ENCODE measurements at places on chromosomes 2 and 18.

GRCh38 chr2:230893841-230894781 is 29.4 kb downstream of the ITM2C start:
- DNase-seq, result no peak

DNA sequence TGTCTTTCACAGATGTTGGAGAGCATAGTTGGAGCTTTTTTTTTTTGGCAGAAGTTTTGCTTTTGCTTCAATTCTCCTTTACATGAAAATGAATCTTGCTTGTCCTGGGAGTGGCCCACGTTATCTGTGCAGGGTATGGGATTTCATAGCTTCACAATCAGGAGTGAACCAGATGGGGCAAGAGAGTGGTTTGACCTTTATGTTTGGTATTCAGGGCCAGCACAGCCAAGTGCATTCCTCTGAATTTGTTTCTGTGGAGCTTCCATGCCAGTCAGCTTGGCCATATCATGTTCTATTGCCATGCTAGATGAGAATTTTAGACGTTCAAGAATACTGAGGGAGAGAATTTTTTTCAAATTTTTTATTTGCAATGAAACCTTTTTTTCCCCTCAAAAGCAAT is 116.6 kb downstream of the PRPF40A start:
- DNase-seq, result no peak

- DNase-seq, result no peak
Measured at GRCh38 chr2:211127501-211127900, 571.1 kb downstream of the CPS1 start.

DNA sequence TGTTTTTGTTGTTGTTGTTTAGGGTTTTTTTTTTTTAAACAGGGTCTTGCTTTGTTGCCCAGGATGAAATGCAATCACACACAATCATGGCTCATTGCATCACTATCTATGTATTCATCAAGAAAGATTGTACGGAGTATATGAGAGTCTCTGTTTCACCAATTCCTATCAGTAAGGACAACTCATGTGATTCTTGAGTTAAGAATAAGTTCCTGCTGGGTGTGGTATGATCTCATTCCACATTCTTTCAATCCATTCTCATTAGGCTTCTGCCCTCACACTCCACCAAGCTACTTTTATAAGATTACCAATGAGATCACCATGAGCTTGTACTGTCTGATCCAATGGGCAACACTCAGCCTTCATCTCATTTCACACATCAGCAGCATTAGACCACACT is 9.1 kb upstream of the AP1S3 start:
- peak; percentile 67 for DNase-seq

GRCh38 chr2:121796239-121796638 is 40.8 kb downstream of the TSN start:
- DNase-seq, result no peak

DNA sequence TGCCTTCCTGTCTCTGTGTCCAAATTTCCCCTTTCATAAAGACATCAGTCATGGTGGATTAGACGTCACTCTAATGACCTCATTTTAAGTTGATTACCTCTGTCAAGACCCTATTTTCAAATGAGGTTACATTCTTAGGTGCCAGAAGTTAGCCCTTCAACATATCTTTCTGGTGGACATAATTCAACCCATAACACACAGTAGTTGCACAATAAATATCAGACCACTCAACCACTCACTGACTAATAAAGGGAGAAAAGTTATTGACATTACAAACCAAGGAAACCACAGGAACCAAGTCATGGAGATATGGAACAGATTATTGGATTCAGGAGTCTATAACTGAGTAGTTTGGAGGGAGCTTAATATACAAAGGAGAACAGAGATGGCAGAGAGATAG is 377.4 kb upstream of the ACVR2A start:
- DNase-seq, result no peak

- no peak for DNase-seq
Measured at GRCh38 chr2:127536707-127537541, 1.4 kb downstream of the MYO7B start.

GRCh38 chr2:219906114-219907010 is 278.9 kb downstream of the SLC4A3 start:
- no peak for DNase-seq

GRCh38 chr2:60376252-60376651 is 177.2 kb downstream of the BCL11A start:
- DNase-seq, result no peak

- DNase-seq, result no peak
Measured at GRCh38 chr2:46549166-46549844, 69.9 kb downstream of the TMEM247 start.

DNA sequence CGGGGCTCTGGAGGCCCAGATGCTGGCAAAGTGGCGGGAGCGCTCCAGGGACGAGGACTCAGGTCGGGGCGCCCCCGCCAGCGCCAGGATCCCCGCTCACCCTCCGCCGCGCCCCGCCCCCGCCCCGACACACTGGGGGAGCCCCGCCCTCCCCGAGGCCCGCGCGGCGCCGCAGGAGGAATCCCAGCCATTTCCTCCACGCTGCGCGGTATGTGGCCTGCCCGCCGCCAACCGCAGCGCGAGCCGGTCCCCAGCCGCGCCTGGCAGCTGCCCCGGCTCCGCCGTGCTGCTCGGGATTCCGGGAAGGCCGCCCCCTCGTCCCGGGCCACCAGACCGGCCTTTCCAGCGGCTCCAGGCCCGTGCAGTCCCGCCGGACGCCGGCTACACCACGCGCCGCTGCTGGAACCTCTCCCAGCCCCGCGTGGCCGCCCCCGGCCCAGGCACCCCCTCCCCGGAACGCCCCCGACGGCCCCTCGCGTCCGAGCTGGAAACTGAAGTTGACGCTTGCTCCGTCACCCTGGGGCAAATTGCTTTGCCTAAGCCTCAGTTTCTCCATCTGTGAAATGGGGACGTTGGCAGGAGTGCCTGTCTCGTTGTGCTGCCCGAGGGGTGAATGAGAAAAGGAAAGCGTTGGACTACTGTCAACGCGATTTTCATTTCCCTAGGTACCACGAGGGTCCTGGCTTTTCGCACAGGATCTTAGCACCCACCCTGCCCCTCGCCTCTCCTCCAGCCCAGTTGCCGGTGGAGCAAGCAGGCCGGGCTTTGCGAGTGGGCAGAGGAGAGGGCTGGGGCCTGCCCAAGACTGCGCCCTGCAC is 53.6 kb downstream of the PKDCC start:
- no peak for DNase-seq

DNA sequence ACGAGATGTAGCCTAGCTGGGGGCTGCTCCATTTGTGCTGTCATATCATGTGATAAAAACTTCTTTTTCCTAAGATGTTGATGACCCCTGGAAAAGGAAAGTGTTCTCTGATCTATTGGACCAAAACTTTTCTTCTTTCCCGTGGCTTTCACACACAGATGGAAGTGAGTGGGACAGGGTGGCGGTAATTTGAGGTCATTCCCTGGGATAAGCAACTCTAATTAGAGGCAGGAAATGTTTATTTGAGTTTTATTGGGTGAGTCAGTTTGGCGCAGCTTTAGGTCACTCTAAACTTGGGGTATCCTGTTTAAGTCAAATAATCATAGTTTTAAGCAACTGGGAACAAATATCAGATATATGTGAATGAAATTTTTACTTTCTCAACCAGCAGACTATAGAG is 221.0 kb upstream of the EPAS1 start:
- no peak for DNase-seq

DNA sequence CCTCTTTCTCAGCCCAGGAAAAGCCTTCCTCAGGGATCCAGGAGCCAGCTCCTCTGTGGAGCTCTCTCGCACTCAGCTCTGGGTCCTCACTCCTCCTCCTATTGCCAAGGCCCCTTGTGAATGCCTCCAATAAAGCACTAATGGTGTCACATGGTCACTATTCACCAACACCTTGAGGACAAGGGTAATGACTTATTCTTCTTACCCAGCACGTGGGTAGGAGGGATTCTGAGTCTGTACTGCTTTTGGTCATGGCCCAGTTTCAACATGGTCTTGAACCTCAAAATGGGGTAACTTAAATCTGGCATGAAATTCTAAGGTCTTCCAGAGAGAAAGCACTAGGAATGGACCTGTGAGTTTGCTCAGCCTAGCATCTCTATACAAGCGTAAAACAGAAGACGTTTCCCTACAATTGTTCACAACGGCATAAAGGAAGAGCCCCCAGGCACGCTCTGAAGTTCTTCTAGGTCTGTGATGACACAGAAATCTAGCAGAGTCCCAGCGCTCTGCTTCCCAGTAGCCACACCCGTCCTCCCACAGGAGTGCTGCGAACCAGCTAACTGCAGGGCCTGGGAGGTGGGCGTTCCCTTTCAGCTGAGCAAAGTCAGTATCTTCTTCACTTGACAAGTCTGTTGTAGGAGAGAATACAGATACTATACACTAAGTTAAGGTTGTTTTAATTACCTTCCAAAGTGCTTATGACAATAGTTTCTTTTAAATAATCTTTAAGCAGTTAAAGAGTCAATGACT is 14.6 kb upstream of the KIDINS220 start:
- no peak for DNase-seq

DNA sequence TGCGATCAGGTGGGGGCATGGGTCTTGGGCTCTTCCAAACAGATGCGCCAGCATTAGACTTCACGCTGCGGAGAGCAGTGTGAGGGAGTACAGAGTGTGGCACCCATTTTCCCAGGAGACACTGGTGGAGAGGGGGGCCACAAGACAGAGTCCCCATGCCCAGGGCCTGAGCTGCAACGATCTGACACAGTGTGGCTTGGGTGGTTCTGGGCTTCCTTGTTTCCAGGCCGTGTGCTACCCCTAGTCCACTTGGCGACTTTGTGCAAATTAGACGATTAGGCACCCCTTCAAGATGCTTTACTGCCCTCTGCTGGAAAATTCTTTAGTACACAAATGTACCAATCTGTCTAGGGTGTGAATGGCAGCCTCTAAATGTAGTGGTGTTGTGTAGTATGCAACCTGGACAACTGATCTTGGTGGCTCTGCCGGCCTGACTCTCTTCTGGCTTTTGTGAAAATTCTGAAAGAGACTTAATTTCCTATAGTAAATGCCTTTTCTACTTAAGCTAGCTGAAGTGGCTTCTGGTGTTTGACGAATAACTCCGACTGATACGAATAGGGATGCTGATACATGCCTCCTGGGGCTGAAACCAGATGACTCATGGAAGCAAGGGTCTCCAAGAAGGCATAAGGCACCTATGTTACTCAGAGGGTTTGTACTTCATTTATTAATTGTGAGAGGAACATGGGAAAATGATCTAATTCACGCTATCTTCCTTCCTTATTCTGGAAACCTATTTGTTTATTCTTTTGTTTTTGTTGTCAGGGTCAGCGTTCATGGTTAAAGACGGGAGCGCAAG is 92.3 kb upstream of the SMAD2 start:
- DNase-seq, result no peak

DNA sequence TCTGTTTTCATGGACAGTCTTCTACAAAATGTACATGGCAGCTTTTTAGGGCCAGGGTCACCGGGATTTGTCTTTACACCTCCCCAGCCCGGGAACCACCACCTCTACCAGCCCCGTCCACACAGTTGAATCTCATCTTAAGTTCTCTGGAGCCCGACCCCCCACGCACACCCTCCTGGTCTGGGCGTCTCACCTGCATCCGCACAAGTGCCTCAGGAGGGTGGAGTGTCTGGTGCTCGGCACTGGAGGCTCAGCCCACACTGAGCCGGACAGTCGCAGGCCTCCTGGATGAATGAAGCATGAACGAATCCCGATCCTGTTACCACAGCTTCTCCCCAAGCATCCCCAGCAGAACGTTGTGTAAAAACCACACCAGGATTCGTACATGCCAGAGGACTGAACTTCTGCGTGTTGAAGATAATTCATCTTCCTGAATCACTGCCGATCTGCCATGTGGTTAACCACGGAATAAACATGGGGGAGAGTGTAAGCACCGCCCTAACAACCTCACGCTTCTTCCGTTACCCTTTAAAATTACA is 162.0 kb downstream of the RTP5 start:
- peak; percentile 67 for DNase-seq

DNA sequence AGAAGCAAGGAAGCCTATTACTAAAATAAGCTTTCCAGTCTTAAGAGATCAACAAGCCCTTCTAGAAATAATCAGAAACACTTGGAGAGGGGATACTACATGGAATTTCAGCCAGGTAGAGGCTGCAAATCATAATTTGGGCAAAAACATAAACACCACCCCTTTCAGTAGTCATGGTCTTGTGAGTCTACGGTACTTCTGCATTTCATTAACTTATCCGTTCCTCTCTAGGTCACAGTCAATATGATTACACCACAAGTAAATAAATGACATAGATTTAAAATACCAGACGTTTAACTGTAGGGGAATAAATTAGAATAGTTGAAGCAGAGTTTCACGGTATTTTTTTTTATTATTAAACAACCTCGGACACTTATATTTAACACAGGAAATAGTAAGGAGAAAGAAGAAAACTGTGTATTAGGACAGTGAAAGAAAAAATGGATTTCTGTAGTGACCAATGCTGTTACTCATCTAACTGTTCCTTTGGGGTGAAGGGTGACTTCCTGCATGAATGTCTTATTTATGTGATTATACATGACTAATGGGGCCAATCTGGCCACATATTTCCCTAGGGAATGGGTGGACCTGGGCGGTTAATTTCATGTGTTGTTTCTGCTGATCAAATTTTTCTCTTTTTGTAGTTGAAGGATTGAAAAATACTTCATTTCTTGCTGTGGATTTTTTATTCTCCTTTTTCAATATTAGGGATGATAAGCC is 456.6 kb upstream of the UBE2E3 start:
- DNase-seq, result peak; percentile 28

- DNase-seq, result no peak
Measured at GRCh38 chr2:240182001-240182400, 41.5 kb upstream of the OTOS start.

DNA sequence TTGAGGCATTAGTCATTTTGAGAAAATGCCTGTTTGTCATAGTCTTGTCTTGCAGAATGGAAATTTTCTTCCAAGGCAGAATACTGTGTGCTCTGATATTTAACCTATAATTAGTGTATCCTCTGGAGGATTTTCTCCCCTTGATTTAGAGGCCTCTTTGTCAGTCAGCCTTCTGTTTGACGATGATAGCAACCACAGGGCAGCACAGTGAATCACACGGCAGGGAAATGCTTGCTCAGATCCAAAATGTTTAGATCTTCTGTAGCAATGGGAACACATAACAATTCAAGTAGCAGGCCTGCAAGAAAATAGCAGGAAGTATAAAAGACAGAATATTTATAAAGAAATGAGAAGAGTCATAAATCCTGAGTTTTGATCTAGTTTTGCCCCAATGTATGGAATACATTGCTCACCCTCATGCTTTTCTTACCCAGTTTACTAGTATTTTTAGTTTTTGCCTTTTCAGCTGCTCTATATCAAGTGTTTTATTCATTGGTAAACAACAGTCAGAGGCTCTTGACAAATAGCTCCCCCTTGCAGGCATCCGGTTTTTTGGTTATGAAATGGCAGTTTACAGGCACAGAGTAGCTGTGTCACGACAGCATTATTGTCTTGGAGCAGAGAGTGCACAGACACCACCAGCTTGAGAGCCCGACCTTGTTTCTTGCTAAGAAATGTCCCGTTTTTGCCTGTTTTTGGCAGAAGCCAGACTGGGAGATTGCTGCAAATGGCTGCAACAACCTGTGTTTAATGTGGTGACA is 185.1 kb downstream of the MYO3B start:
- DNase-seq, result no peak

- DNase-seq, result no peak
Measured at GRCh38 chr2:12119841-12120240, 373.4 kb downstream of the LPIN1 start.

DNA sequence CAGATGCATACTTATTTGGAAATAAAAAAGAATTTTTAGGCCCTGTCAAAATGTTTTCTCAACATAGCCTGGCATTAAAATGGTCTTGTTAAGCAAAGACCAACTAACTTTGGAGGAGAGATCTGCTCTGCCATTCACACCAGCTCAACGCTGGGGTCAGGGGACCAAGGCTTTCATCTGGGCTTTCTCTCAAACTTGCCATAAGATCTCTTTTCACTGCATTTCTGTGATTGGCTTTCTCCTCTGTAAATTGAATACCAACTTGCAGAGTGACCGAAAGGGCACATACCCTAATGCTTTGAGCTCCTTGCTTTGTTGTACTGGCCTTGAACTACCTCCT is 71.2 kb downstream of the MYCN start:
- no peak for DNase-seq
